ENCODE measurements at places on chromosomes 11 and 22. TPM values are rescaled to one million over a fixed set of nuclear protein-coding genes. Genes with fewer than 3 reads are reported as not detected.

Gene MN1
- total RNA-seq = 6.8 TPM

Gene KRTAP5-9
- not detected for total RNA-seq

Gene SLC17A6
- total RNA-seq = 0.31 TPM

Gene TSSK2
- total RNA-seq = not detected

Gene CRYBB2
- 1.0 TPM for total RNA-seq

Gene PVALB
- not detected for total RNA-seq

Gene OR52A1
- 4.3 TPM for total RNA-seq

Gene NUDT22
- total RNA-seq = 67.0 TPM

Gene IRAG1
- 2.5 TPM for total RNA-seq

DNA sequence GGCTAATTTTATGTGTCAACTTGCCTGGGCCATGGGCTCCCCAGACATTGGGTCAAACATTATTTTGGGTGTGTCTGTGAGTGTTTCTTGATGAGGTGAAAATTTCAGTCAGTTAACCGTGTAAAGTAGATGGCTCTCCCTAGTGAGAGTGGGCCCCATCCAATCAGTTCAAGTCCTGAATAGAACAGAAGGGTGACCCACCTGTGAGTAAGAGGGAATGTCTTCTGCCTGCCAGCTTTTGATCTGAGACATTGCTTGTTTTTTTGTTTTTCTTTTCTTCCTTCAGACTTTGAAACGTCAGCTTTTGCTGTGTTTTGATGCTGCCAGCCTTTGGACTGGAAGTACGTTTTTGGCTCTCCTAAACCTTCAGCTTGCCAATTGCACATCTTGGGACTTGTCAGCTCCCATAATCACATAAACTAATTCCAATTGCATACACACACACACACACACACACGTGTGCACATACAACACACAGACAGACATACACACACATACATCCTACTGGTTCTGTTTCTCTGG lies 300.1 kb downstream of the CNTN5 start:
- H3K4me1 ChIP-seq = peaks cover 4% of the 10 kb centered on the region
- no peak for DNase-seq

DNA sequence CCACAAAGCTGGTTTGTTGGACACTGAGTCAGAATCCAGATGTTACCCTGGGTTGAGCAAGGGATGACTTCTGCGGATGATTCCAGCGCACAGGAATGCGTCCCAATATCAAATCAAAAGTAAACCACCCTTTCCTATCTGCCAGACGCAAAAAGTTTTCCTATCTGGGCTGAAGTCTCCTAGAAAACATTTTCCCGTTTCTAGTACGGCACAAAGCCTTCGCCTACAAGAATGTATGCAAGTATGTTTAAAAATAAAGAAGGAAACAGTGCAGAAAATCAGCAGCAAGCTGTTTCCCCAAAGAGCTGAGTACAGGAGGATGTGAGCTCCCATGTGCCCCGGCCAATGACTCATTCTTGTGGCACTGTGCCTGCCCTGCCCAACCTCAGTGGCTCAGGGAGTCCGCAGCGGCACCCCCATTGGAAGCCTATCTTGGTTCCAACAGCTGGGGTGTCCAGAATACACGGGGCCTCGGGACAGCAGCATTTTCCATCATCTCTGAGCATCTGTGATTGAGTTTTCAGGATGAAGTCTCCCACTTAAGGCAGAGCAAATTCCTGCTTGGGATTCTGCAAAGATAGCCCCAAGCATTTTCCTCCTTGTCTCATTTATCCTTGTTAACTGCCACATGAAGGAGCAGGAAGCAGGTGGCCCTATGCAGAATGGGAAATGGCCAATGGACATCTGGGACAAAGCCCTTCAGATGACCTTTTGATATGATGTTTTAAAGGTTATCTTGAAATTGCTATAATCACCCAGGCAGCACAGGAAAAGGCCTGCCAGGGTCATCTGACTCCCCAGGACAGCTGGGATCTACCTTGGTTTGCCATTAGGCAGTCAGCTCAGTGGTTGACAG lies 17.5 kb downstream of the KCNJ5 start:
- H3K27ac ChIP-seq = no peak overlapping the region
- DNase-seq = no peak
- H3K36me3 ChIP-seq = no peaks in the 10 kb centered on the region
- no peak overlapping the region for H3K4me3 ChIP-seq

DNA sequence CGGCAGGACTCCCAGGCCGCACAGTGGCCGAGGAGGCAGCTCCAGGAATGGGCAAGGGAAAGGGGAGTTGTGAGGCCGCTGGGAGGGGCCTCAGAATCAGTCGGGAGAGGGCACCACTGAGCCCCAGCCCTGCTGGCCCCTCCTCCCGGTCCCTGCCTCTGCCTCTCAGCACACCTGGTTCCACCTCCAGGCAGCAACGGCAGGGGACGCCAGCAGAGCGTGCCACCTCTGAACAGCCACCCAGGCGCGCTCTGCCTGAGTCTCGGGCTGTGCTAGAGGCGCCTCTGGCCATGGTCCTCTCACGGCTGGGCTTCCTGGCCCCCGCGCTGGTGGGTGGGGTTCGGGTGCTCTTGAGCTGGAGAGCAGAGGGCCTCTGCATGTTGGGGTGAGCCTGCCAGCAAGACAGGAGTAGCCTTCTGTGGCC lies 33.0 kb downstream of the MOB2 start:
- H3K4me1 ChIP-seq = 0 out of 2 replicates have a peak, but pooled peaks cover 2% of the 10 kb centered on the region
- no peaks in the 10 kb centered on the region for H3K36me3 ChIP-seq
- DNase-seq = peak; percentile 85
- no peak overlapping the region for H3K27ac ChIP-seq
- no peaks in the 10 kb centered on the region for H3K27me3 ChIP-seq

DNA sequence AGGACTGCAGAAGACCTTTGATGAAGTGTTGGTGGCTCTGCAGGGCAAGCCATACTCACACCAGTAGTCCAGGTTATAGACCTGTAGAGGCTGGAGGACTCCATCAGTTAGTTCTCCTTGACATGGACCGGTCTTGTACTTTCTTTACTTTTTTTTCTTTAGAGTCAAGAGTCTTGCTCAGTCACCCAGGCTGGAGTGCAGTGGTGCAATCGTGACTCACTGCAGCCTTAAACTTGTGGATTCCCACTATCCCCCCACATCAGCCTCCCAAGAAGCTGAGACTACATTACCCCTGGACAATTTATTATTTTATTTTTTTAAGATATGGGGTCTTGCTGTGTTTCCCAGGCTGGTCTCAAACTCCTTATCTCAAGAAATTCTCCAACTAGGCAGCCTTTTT lies 49.6 kb upstream of the E2F8 start:
- H3K27ac ChIP-seq = no peak overlapping the region
- no peaks in the 10 kb centered on the region for H3K4me1 ChIP-seq
- H3K4me3 ChIP-seq = no peak overlapping the region
- no peaks in the 10 kb centered on the region for H3K36me3 ChIP-seq
- DNase-seq = no peak

DNA sequence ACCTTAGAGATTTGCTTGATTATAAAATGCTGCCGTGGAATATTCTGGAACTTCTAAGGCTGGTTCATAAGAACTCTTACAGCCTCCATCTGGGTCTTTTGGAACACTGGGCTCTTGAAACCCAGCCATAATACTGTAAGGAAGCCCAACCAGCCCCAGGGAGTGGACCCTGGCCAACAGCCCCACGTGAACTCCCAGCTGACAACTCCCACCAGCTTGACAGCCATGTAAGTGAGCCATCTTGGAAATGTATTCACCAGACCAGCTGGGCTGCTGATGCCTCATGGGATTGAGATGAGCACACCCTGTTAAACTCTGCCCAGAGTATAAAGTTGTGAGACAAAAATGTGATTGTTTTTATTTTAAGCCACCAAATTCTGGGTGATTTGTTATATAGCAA lies 378.7 kb upstream of the RAG2 start:
- H3K27me3 ChIP-seq = no peaks in the 10 kb centered on the region
- H3K36me3 ChIP-seq = peaks cover 6% of the 10 kb centered on the region
- no peak overlapping the region for H3K27ac ChIP-seq
- H3K4me1 ChIP-seq = no peaks in the 10 kb centered on the region
